HFFc6 (cell line): ENCODE measurements at places on chromosomes 6 and 20.
A peak's percentile ranks its signal among the peaks of the same experiment; 100 is the strongest.

- DNase-seq, result no peak
These were observed 150.4 kb downstream of the ZDHHC14 start for GRCh38 chr6:157531169-157531985.

GRCh38 chr6:169994739-169995138 lies 243.3 kb downstream of the ERMARD start:
- no peak for DNase-seq

DNA sequence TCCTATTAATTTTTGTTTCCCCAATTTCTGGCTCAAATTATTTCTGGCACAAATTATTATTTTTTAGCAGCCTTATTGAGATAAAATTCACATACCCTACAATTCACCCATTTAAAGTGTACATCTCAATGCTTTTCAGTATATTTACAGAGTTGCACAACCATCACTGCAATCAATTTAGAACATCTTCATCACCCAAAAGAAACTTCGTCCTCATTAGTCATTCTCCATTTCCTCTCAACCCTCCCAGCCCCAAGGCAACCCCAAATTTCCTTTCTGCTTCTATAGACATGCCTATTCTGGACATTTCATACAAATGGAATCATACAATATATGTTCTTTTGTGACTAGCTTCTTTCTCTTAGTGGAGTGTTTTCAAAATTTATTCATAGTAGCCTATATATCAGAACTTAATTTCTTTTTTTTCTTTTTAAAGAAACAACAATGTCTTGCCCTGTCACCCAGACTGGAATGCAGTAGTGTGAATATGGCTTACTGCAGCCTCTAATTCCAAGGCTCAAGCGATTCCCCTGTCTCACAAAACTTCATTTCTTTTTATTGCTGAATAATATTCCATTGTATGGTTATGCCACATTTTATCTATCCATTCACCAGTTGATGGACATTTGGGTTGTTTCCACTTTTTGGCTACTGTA lies 84.5 kb downstream of the DNAH8 start:
- DNase-seq, result no peak

GRCh38 chr6:153131037-153131981 lies at the start of gene RGS17:
Gene RGS17 (minus strand): TSS chr6:153131282. CDS start chr6:153044018, 87,264 bp downstream.
- peak; percentile 21 for DNase-seq

DNA sequence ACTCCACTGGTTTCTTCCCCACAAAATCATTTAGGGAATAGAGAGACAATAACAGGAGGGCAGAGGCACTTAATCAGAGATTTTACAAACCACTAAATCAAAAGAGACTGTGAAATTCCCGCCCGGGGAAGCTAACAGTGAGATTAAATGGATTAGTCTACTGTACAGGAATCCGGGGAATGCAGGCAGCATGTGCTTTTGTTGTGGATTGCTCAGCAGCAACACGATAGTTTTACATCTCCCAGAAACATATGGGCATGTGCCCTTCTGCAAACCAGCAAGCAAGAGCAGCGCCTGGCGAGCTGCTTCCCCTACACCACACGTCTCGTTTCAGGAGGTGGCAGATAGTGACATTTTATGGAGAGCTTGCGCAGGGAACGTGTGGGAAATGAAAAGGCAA lies 382.3 kb downstream of the CD83 start:
- DNase-seq, result peak; percentile 86

DNA sequence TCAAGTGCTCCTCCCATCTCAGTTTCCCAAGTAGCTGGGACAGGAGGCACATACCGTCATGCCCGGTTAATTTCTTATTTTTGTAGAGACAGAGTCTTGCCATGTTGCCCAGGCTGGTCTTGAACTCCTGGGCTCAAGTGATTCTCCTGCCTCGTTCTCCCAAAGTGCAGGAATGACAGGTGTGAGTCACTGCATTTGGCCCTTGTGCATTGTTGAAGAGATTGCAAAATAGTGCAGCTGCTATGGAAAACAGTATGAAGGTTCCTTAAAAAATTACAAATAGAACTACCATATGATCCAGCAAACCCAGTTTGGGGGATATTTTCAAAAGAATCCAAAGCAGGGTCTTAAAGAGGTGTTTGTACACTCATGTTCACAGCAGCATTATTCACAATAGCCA lies 69.1 kb downstream of the GJA10 start:
- DNase-seq, result no peak

- peak; percentile 49 for DNase-seq
These were observed 118.4 kb downstream of the FARS2 start for GRCh38 chr6:5379647-5380242.

GRCh38 chr6:89315249-89315885 lies at the start of gene GABRR2:
Gene GABRR2 (minus strand): TSS chr6:89315299. CDS start chr6:89315165, 134 bp downstream.
- no peak for DNase-seq

DNA sequence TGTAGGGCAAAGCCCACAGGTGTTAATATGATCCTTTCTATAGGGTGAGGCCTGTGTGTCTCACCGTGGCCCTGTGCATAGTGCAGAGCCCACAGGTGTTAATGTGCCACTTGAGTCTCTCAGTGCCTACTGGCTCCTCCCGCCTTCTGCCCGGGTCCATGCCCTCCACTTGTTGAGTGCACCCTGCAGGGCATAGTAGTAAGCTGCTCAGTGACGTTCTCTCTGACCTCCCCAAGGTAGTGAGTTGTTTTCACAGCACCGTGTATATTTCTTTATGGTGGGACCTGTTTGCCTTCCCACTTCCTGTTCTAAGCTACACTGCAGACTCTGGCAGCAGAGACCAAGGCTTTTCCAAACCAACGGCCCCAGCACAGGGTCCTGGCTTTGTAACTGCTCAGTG lies 64.5 kb upstream of the SLC22A1 start:
- no peak for DNase-seq

GRCh38 chr6:39357998-39358686 lies 35.6 kb upstream of the KCNK16 start:
- peak; percentile 18 for DNase-seq

DNA sequence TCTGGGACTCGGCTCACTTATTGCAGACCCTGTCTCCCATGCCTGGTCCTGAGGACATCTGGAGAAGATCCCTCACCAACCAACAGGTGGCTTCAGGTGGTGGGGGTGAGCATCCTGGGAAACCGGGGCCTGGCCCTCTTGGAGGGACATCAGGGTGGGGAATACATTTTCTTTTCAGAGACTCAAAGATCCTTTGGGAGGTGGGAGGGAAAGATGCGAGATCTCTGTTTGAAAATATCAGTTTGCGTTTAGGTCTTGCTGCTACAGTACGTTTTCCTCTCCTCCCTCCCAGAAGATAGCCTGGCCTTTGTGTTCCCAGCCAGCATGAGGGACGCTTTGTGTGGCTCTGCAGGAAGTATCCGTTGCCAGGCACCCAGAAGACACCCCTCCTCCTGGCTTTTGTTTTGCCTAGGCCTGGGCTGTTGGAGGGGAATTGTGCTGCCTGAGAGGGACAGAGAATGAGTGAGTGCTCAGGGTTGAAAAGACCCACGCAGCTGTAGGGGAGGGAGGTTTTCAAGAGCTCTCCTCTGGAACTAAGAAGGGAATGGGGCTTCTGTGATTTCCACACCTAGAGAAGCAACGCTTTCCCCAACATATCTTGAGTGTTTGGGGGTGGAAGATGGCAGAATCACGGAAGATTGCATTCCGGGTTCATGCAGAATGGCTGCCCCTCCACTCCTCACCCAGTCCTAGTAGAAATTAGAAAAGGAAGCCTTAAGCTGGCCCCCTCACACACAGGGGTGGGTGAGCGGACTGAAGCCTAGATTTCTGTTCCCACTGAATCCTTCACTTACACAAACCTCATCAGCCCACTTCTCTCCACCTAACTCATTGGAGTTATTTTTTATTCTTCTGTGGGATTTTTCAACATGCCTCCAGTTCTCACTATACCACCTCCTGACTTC lies 22.0 kb upstream of the SLC2A12 start:
- no peak for DNase-seq

DNA sequence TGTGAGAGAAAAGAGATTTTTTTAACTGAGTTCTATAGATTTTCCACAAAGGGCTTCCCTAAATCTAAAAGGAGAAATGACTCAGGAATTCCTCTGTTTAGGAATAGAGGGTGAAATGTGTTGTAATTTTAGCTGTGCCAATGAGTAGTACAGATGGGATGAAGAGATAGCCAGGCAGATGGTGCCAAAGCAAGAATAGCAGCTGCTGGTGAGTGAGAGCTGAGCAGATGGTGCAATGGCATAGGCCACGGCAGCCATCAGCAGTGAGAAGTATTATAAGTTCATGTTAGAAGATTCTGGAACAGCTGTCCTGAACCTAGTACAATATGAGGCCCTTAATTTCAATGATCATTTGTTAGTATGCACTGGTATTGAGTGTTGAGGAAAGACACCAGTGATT lies 40.2 kb upstream of the CRISP1 start:
- no peak for DNase-seq

DNA sequence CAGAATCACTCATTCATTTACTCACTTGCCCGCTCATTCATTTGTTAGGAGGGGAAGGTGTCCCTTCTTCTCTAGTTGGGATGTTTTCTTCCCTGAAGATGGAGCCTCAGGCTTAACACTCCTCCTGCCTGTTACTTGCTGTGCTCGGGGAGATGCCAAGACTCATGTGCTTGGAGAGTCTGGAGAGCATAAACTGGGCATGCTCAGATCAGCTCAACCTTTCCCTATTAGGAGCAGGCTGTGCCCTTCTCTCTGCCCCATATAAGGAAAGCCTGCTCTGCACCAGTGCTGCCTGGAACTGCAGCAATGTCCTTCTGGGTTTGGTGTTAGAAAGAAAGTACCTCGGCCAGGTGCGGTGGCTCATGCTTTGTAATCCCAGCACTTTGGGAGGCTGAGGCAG lies 18.0 kb upstream of the UBE2V1 start:
- peak; percentile 53 for DNase-seq

DNA sequence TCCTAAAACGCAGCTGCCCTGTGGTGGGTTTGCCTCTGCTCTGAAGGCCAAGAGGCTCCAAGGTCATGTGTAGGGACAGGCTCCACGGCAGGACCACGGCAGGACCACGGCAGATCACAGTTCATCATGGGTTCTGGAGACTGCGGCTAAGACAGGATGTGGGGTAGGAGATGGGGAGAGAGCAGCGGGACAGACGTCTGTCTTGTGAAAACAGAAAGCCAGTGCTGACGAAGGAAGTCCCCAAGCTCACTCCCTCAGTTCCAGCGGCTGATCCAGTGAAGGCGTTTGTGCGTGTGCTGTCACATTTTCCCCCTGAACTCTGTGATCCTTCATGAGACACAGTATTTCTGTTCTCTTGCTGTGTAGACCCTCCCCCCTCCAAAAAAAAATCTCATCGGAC lies 67.9 kb upstream of the PTGIS start:
- DNase-seq, result no peak

DNA sequence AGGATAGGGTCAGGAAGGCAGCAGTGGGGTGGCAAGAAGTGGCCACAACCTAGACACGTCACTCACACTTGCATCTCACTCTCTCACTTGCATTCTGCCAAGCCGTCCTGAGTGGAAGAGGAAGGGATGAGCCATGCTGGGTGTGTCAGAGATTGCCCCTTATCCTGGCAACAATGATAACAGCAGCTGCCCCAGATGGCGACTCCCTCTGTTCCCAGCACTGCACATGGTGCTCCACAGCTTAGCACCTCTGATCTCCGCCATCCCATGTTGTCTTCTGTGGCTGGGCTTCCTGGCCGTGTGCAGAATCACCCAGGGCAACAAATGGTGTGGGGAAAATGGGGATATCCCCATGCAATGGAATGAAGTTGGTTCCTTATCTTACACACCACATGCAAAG lies 11.1 kb downstream of the KCNB1 start:
- no peak for DNase-seq

GRCh38 chr6:119562168-119562567 lies 212.6 kb upstream of the MAN1A1 start:
- DNase-seq, result no peak

DNA sequence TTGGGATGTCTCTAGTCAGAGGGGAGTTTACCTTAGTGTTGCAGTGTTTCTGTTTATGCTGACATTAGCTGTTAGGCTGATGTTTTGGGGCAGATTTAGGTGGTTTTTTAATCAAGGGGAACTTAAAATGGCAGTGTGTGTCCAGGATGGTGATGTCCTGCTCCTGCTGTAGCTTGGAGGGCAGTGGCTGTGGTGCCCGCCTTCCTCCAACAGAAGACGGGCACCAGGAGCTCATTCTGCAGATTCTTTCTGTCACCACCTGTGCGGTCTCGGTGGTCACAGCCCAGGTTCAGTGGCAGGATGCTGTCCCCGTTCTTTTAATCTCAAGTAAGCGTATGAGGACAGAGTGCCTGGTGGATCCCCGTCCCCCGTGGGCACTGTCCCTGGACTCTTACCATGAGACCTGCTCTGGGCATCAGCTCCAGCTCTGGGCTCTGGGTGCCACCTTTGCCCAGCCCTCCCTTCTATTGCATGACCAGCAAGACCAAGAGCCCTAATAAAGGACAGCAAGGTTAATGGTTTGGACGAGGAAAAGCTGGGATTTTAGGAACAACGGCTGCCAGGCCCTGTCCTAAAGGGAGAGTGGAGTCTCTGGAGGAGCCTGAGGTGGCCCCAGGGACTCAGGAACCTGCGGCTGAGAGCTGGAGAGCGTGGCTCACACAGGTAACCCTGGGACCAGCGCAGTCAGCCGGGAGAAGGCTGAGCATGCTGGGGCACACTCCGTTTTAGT lies 217.3 kb downstream of the ERMARD start:
- no peak for DNase-seq

DNA sequence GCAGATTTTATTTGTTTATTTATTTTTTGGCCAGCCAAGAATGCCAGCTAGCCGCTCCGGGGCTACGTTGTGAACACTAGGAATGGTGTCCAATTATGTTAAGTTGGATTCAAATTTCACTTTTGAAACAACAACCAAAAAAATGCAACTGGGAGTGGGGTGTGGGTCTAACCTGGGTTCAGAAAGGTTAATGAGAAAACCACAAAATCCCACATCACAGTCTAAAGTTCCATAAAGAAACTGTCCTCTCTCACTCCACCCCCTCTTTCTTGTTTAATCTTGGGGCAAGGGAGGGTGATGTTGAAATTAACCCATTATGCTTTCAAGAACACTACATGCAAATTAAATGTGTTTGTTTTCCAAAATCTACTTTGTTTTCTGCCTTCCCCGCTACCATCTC lies 77.2 kb downstream of the LINC00237 start:
- no peak for DNase-seq

GRCh38 chr6:7719364-7719850 lies 6.5 kb upstream of the BMP6 start:
- no peak for DNase-seq

- peak; percentile 69 for DNase-seq
These were observed 171.5 kb downstream of the QKI start for GRCh38 chr6:163585932-163586437.

DNA sequence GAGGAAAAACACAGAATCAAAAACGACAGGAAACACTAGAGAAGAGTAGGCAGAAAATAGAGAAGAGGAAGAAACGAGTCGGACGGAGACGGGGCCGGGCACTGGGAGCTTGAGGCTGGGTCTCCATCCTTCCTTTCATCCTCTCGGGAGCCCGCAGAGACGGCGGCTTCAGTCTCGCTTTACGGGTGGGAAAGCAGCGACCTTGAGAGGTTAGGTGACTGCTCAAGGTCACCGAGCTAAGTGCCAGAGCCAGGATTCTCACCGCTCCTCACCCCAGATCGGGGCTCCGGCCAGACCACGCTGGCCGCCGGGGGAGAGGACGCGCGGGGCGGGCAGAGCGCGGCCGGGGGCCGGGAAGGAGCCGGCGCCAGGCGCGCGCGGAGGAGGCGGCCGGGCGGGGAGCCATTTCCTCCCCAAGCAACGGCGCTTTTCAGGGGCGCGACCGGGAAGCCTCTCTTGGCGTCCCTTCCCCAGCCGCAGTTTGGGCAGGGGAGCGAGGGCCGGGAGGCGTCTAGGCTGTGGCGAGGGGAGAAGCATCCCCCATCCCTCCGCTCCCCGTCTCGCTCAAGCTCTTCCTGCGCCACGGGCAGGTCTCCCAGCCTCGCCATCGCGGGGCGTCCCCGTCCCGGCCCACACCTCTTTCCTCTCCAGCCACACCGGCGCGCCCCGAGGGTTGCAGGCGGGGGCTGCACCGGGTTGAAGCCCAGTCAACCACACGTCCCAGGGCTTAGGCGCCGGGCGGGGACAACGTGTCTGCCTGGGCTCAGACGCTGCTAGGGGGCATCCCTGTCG lies 24.1 kb upstream of the MAP3K7 start:
- no peak for DNase-seq
